ENCODE measurements at places on chromosomes 5 and 9.

GRCh38 chr5:147616421-147616820 is 106.6 kb upstream of the DPYSL3 start:
- no peak for DNase-seq

GRCh38 chr5:115068239-115069086 is 101.2 kb downstream of the TRIM36 start:
- no peak for DNase-seq

- DNase-seq, result no peak
These were observed at the start of gene GDA for GRCh38 chr9:72149231-72149975. GDA (plus strand) TSS chr9:72149440; CDS start chr9:72149560, 120 bp downstream.

GRCh38 chr5:77957081-77957480 is 180.9 kb upstream of the TBCA start:
- DNase-seq, result no peak

DNA sequence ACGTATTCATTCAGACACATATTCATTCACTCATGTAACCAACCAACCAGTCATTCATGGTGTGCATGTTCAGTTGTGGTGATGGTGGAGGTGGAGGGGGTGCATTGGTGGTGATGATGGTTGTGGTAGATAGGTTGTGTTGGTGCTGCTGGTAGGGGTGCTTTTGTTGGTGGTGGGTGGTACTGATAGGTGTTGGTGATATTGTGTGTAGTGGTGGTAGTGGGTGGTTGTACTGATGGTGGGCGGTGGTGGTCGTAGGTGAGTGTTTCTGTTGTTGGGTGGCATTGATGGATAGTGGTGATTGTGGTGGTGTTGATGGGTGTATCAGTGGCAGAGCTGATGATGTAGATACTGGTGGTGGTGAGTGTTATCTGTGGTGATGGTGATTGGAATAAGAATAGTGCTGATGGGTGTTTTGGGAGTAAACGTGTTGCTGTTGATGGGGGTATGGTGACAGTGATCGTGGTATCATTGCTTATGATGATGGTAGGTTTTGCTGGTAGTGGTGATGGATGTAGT is 59.8 kb upstream of the SHB start:
- DNase-seq, result no peak

- DNase-seq, result no peak
These were observed 562.2 kb upstream of the MEF2C start for GRCh38 chr5:89445106-89445745.

All from stimulated activated CD4-positive, alpha-beta T cell treated with anti-CD3 and anti-CD28 coated beads, TNF-alpha, amount 100 ng/mL, for 1 hour (primary cell).